Activated T-helper 1 cell treated with Interleukin-2 at 50 U/mL for 16 hours (primary cell): ENCODE measurements at places on chromosomes 5 and 9.

- no peak for DNase-seq
These were observed 283.9 kb upstream of the TNC start for GRCh38 chr9:115401756-115402327.

DNA sequence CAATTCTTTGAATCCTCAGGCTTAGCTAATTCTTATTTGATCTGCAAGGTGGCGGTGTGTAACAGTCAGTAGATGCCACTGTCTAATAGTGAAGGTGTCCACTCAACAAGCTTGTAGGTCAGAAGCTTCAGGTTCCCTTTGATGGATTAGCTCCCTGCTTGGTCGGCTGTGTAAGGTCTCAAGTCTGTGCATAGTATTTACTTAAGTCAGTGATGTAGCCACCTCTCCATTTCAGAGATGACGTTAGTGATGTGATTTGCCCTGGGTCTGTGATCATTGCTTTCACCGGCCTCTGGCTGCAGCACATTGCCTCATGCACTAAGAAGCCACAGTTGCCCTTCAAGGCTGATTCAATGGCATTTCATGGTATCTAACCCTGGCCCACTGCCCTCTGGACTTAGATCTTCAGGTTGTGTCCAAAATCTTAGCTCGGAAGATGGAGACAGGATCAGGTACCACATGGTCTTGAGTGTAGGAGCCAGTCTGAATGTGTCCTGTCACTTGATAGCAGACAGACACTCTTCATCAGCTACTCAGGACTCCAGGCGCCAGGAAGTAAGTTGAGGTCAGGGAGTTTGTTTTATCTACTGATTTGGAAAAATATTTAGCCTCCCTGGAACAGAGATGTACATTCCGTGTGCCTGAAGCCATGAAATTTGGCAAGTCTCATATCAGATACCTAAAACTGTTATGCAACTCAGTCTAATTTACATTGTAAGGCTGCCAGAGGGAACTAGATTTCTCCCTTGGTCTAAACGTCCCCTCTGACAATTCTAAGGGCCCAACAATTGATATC is 42.9 kb downstream of the SUB1 start:
- no peak for DNase-seq

DNA sequence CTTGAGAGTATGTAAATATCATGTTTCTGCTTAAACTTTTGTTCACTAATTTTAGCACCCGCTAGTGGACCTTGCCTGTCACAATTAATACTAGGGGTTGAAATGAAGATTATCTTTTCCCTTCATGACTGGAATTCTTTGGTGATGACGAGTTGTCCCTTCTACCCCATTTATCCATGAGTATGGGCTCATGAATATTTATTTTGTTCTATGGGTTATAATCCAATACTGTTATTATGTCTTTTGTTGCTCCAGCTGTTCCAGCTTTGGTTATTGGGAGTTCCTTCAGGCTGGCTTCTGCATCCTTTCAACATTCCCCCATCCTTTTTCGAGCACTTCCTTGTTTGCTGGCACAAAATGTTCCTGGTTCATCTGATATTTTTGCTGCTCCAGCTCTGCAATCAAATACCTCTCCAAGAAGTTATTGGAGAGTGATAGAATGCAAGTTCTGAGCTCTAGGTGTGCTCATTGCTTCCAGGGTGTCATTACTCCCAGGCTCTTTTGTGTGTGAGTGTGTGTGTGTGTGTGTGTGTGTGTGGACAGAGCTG is 19.7 kb upstream of the ARHGEF28 start:
- no peak for DNase-seq

- DNase-seq: no peak
These were observed 5.2 kb upstream of the DUSP1 start for GRCh38 chr5:172776235-172776594.

DNA sequence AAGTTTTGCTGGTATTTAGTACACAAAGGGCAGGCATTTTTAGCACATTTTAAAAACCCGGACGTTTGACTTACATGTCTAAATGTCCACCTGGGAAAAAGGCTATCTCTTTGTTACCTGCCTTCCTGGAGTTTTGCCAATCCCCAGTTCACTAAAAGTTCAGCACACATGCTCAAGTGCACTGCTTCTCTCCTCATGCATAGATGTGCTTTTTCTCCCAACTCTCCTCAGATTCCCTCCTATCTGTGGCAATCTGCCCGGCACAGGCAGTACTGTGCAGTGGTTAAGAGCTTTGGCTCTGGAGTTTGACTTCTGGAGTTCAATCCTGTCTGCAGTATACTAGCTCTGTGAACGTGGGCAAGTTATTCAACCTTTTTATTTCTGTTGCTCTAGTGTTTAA is 8.3 kb upstream of the CCNO start:
- DNase-seq: no peak

DNA sequence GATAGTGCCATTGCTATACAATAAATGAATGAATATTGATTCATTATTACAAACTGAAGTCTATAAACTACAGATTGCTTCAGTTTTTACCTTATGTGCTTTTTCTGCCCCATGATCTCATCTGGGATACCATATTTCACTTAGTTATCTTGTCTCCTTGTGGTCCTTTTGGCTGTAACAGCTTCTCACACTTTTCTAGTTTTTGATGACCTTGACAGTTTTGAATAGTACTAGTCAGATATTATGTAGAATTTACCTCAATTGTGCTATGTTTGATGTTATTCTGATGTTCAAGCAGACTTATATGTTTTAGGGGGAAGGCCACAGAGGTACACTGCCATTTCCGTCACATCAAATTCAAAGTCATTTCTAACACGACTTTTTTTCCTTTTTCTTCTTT is 2364.3 kb upstream of the ACO1 start:
- DNase-seq: no peak

DNA sequence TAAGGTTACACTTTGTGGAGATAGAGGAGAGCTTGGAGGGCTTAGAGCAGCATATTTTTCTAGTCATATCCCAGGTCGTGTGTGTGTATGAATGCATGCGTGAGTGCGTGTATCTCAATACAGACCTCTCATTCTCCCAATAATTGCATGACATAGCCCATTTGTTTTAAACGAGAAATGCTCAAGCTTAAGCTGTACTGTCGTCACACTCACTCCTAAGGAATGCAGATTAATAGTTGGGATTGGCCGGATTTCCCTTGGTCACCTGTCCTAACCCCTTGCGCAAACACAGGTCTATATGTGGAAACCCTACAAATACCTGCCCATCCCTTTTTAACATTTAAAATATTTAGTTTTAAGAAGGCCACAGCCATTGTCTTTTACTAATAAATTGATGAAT is 165.8 kb downstream of the SEMA5A start:
- DNase-seq: no peak

DNA sequence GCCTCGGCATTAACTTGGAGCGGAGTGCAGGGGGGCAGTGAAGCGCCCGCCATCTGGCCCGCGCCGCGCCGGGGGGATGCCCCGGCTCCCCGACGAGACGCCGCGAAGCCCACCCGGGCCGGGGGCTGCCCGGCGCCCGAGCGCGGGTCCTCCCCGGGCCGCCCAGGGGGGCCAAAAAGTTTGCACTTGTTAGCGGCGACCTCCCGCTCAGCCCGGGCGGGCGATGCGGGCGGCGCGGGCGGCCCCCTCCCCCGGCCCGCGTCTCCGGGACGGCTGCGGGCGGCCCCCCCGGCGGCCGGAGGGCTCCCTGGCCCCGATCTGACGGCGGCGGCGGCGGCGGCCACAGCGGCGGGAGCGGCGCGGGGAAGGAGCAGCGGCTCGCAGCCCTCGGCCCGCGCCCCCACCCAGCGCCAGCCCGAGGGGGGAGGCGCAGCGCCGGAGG is at the start of gene NTNG2:
Gene NTNG2 (plus strand): TSS at position 316 of the 442 bp plus-strand sequence. CDS start 4,774 bp downstream, outside the sequence.
- DNase-seq: no peak

DNA sequence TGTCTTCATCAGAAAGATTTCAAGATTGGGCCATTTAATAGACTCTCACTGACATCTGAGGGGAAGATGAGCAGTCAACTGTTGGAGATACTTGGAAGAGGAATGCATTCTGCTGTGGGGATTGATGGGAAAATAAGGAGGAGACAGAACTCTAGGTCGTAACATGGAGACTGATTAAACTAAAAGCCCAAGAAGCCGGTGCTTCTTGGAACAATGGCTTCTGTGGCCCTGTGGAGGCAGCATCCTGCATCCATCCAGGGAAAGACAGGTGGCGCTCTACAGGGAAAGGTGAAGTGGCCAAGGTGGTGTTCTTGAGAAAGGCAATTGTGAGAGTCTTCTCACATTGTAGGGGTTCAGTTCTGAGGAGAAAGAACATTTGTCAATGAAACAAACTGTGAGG is 31.3 kb downstream of the ZFAND5 start:
- no peak for DNase-seq

DNA sequence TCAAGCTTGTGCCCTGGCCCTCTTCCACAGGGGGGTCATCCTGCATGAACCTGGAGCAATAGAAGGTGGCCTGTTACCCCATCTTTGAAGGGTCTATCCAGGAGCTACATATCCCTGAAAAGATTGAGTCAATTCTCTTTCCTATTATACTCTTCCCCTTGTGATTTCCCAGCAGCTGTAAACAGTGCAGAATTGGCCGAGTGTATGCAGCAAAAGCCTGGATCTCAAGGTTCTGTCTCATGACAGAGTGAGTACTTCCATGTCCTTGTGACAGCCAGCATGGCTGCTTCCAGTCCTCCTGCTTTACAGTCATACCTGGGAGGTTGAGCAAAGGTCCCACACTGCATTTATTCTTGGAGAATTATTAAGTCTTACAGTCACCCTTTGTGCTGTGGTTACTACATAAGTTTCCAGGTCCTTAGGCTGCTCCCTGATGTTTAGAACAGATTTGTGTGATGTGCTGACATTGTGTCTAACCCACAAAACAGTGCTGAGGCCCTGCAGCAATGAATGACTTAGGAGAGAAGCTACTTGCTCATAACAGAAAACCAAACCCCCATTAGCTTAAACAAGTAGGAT is 67.5 kb downstream of the NREP start:
- no peak for DNase-seq

DNA sequence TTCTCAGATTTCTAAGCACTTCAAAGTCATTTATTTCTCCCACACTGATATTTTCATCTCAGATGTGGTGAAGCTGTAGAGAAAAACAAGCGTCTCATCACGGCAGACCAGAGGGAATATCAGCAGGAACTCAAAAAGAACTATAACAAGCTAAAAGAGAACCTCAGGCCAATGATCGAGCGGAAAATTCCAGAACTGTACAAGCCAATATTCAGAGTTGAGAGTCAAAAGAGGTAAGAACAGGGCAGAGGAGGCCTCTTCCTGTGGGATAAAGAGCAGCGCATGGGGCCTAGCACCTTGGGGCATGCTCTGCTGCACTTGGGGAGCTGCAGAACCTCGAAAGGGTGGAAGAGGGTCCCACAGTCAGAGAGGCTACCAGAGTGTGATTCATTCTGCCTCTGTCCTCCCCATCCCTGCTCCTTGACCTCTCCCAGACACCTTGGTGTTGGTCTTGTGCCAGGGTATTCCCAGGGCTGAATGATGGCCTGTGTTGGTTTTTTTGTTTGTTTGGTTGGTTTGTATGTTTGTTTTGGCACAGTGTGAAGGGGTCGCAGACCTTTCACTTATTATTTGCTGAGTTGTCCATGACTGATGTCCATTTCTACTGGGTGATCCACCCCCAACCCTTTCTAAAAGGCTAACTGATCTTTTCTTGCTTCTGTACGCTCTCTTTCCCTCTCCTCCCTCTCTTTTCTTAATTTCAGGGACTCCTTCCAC is 248.9 kb downstream of the DOCK8 start:
- DNase-seq: no peak

GRCh38 chr5:136149891-136150290 is 17.2 kb downstream of the SMAD5 start:
- no peak for DNase-seq

DNA sequence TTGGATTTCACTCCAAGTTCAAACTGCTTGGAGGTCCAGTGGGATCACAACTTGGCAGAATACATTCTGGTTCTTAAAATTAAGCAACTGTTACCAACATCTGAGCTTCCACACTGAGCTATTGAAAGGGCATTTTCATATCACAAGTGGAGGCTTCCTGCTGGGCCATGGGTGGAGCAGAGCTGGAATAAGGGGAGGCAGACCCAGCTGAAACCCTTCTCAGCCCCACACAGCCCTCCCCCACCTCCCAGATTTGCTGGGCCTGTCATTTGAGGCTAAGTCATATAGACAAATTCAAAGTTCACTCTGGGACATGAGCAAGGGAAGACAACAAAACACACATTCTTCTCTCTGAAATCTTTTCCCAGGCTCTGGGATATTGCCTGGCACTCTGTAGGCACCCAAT is 79.9 kb downstream of the ACTL7B start:
- no peak for DNase-seq

- no peak for DNase-seq
These were observed 127.0 kb downstream of the CCDC192 start for GRCh38 chr5:127830157-127830556.

- DNase-seq: no peak
These were observed 1.7 kb upstream of the HBEGF start for GRCh38 chr5:140348104-140348503.

DNA sequence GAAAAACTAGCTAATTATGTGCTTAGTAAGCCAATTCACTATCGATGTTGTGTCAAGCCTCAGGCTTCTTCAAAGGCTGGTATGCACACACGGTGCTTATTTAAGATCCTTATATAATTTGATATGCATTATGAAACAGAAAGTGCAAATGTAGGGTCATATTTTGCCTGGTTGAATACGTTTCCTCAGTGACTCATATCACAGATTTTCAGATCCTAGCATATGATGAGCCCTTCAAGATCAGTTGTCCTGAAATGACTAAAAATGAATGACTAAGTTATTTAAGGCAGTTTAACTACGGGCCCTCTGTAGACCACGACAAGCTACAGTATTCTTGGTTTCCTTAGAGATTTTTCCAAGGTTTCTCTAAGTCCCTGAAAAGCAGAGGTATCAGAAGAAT is 778.3 kb downstream of the PRELID2 start:
- no peak for DNase-seq

DNA sequence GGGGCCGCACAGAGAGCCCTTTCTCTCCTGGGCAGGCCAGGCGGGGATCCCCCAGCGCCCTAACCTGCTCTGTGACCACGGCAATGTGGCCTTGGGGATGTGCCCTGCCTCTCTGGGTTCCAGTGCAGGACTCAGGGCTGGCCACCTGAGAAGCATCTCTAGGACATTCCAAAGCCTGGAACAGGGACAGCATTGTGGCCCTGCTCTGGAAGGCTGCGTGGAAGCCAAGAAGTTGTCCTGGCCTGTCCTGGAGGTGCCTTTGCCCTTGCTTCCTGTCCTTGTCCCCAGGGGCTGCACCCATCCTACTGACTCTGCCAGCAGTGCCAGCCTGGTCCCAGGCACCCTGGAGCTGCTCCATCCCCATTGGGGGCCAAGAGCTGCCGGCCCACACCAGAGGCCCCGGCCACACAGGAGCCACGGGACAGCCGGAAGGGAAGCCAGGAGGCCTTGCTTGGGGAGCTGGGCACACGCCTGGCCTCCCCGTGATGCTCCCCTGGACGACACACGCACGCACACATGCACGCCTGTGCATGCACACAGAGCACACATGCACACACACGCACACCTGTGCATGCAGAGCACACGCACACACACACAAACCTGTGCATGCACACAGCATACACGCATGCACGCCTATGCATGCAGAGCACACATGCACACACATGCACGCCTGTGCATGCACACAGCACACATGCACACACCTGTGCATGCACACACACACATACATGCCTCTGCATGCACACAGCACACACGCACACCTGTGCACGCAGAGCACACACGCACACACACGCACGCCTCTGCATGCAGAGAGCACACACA is 20.1 kb upstream of the CAMSAP1 start:
- no peak for DNase-seq

GRCh38 chr5:40308867-40309266 is 370.8 kb upstream of the PTGER4 start:
- no peak for DNase-seq

- no peak for DNase-seq
These were observed 396.9 kb downstream of the PDE4D start for GRCh38 chr5:59496524-59497134.
